ENCODE measurements at places on chromosomes 2 and 18.
A peak's percentile ranks its signal among the peaks of the same experiment; 100 is the strongest.

DNA sequence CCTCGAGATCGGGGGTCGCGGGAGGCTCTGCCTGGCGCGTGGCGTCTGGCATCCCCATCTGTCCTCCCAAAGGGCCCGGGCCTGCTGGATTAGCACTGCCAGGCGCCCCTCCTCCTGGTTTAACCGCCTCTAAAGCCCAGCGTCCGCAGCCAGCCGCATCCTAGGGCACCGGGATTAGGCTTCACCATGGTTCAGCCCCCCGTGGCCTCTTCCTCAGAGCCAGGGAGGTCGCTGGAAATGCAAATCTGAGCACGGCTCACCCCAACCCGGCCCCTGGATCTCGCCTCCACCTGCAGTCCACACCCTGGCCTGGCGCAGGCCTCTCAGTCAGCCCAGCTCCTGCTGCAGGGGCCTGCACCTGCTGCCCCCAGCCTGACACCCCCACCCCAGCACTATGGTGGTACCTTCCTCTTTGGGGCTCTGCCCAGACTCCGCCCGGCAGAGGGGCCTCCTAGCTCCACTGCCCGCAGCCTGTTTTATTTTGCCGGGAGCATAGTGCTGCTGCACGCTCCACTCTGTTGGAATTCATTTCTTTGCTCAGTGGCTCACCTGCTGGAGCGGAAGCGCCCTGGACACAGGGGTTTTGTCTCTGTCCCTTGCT lies 13.2 kb downstream of the PRELID3A start:
- DNase-seq = no peak

GRCh38 chr2:98385050-98385699 lies 38.9 kb downstream of the CNGA3 start:
- peak; percentile 32 for DNase-seq

- no peak for DNase-seq
Measured at GRCh38 chr2:162037028-162037795, 36.8 kb downstream of the DPP4 start.

DNA sequence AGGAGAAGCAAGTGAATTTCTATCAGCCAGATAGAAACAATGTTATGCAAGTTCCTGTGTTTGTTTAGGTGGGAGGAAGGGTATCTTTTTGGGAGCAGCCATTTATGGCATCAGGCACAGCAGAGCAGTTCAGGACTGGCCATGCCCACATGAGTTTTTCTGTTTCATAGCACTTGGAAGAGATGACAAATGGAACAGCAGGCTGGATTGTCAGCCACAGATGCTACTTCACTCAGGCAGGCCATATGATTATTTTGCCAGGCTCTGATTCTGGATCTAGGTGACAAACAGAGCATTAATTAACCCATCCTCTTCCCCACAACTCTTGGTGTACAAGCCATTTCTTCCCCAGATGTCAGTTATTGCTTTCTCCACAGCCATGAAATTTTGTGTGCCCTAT lies 63.8 kb downstream of the GALNT13 start:
- no peak for DNase-seq

DNA sequence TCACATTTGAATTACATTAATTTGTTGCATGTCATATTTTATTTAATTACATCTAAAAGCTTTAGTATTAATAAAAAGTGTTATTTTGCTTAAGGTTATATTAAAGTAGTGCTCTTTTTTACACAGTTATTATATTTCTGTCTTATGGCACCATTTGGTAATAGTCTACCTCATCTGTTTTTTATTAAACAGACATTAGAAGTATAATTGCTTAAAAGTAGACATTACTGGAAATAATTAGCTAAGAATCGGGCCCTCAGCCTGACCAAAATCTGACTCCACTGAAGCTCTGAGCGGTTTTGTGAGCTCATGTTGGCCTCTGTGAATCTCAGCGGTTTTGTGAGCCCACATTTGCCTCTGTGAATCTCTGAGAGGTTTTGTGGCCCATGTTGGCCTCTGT lies 102.5 kb upstream of the SNTG2 start:
- DNase-seq = no peak
